ENCODE measurements at places on chromosomes 11 and 22. TPM values are rescaled to one million over a fixed set of nuclear protein-coding genes. Genes with fewer than 3 reads are reported as not detected.
A peak's percentile ranks its signal among the peaks of the same experiment; 100 is the strongest.

Gene ARHGAP42
- 15.1 TPM for total RNA-seq

DNA sequence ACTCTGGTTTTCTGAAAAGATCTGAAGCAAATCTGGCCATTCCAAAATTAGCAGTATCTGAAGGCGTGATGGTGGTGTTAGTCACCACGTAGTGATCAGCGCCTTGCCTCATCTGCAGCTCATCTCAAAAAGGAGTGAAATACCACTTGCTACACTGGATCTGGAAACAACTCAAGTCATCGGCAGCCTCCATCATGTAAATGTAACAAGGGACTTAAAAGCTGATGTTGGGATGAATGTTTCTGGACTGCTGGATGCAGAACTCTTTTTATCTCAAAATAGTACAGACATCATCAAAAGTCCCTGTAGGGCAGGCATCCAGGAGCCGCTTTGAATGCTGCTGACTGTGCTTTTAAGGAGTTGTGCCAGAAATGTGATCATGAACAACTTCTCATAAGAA is 14.1 kb upstream of the APLP2 start:
- H3K27ac ChIP-seq: no peak overlapping the region
- no peak overlapping the region for H3K4me3 ChIP-seq
- peaks cover 13% of the 10 kb centered on the region for H3K4me1 ChIP-seq

Gene MPPED1
- not detected for total RNA-seq

GRCh38 chr22:21948390-21948789 is 4.3 kb downstream of the PPM1F start:
- no peak overlapping the region for H3K4me3 ChIP-seq
- H3K27me3 ChIP-seq: no peaks in the 10 kb centered on the region
- peaks cover 19% of the 10 kb centered on the region for H3K4me1 ChIP-seq
- no peak for DNase-seq
- no peak overlapping the region for H3K27ac ChIP-seq
- peaks cover 6% of the 10 kb centered on the region for H3K36me3 ChIP-seq

DNA sequence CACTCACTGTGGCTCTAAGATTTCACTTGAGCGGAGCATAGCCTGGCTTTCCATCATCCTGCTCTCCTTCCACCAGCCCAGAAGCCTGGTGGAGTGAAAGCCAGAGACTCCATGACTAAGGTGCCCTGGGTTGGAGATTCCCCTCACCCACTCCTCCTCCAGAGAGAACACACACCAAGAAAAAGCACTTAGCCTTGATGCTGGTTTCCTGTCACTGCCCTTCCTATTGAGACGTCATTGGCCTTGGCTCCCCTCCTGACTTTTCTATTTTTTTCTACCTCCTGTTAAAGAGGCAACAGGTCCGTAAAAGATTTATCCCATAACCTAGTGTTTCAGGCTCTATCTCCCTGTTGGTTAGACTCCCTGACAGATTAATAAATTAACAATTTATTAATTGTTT is 38.5 kb upstream of the APLNR start:
- DNase-seq: no peak
- H3K27me3 ChIP-seq: peaks cover 4% of the 10 kb centered on the region
- peaks cover 3% of the 10 kb centered on the region for H3K36me3 ChIP-seq

DNA sequence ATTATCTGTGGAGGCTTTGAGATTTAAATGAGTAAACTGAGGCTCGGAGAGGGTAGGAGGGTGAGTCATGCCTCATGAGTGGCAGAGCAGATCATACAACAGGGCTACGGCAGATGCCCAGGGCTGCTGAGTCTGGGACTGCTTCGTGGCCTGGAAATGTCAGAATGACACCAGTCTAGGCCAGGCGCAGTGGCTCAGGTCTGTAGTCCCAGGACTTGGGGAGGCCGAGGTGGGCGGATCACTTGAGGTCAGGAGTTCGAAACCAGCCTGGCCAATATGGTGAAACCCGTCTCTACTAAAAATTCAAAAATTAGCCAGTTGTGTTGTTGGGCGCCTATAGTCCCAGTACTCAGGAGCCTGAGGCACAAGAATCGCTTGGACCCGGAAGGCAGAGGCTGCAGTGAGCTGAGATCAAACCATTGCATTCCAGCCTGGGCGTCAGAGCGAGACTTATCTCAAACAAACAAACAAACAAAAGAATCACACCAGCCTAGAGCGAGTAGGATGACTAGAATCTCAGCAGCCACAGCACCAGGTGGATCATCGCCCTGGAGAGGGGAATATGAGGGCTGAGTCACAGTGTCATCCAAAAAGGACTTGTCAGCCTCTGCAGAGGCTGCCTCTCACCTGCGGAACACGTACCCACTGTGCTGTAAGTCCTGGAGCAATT is 48.6 kb upstream of the ADA2 start:
- H3K27me3 ChIP-seq: peaks cover 4% of the 10 kb centered on the region
- no peak for DNase-seq
- H3K4me1 ChIP-seq: peaks cover 34% of the 10 kb centered on the region
- H3K36me3 ChIP-seq: no peaks in the 10 kb centered on the region
- H3K4me3 ChIP-seq: no peak overlapping the region

- no peak overlapping the region for H3K27ac ChIP-seq
- DNase-seq: peak; percentile 26
- H3K27me3 ChIP-seq: peaks cover 5% of the 10 kb centered on the region
- H3K4me1 ChIP-seq: peaks cover 5% of the 10 kb centered on the region
Measured at GRCh38 chr11:75264356-75264755, 23.8 kb downstream of the TPBGL start.

DNA sequence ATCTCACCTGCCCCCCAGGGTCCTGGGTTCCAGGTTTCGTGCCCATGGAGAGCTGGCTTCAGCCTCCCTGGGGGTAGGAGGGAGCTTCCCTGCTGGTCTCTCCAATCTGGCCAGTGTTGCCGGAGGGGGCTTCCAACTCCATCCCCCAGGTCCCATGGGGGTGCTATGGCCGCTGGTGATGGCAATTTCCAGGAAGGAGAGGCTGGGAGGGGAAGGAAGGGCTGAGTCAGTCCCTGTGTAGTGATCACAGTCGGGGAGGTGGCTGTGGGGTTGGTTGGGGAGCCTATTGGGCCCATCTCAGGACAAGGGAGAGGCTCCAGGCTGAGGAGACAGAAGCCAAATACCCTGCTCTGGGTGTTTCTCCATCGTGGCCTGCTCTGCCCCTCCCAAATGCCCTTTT is 5.7 kb upstream of the CDC42EP2 start:
- H3K4me1 ChIP-seq: peaks cover 34% of the 10 kb centered on the region
- H3K27me3 ChIP-seq: no peaks in the 10 kb centered on the region
- no peak overlapping the region for H3K27ac ChIP-seq

Gene DEPDC5
- 14.8 TPM for total RNA-seq

GRCh38 chr22:20750461-20751184 is 23.3 kb upstream of the SERPIND1 start:
- H3K27me3 ChIP-seq: no peaks in the 10 kb centered on the region
- H3K27ac ChIP-seq: peak overlapping the region; percentile 95
- peaks cover 15% of the 10 kb centered on the region for H3K36me3 ChIP-seq
- peak overlapping the region; percentile 48 for H3K4me3 ChIP-seq

Gene RAG2
- total RNA-seq: not detected

GRCh38 chr11:110076371-110076965 is 16.7 kb upstream of the ZC3H12C start:
- no peaks in the 10 kb centered on the region for H3K27me3 ChIP-seq
- peaks cover 7% of the 10 kb centered on the region for H3K4me1 ChIP-seq
- no peak for DNase-seq
- H3K27ac ChIP-seq: no peak overlapping the region

- H3K4me3 ChIP-seq: no peak overlapping the region
- DNase-seq: no peak
- H3K4me1 ChIP-seq: peaks cover 22% of the 10 kb centered on the region
- H3K36me3 ChIP-seq: peaks cover 9% of the 10 kb centered on the region
Measured at GRCh38 chr11:11895672-11896071, 53.9 kb downstream of the USP47 start.

- peak; percentile 19 for DNase-seq
- H3K27me3 ChIP-seq: peaks cover 39% of the 10 kb centered on the region
Measured at GRCh38 chr11:71185411-71185810, 67.0 kb downstream of the SHANK2 start.

- H3K27me3 ChIP-seq: peaks cover 3% of the 10 kb centered on the region
- no peaks in the 10 kb centered on the region for H3K36me3 ChIP-seq
- no peak overlapping the region for H3K4me3 ChIP-seq
- H3K27ac ChIP-seq: no peak overlapping the region
Measured at GRCh38 chr22:21051831-21052400, 6.2 kb downstream of the LRRC74B start.

Gene KRTAP5-10
- total RNA-seq: not detected

- DNase-seq: peak; percentile 47
- H3K4me3 ChIP-seq: no peak overlapping the region
- H3K27me3 ChIP-seq: peaks cover 33% of the 10 kb centered on the region
- H3K36me3 ChIP-seq: no peaks in the 10 kb centered on the region
Measured at GRCh38 chr22:18952022-18952421, 15.9 kb upstream of the PRODH start.

DNA sequence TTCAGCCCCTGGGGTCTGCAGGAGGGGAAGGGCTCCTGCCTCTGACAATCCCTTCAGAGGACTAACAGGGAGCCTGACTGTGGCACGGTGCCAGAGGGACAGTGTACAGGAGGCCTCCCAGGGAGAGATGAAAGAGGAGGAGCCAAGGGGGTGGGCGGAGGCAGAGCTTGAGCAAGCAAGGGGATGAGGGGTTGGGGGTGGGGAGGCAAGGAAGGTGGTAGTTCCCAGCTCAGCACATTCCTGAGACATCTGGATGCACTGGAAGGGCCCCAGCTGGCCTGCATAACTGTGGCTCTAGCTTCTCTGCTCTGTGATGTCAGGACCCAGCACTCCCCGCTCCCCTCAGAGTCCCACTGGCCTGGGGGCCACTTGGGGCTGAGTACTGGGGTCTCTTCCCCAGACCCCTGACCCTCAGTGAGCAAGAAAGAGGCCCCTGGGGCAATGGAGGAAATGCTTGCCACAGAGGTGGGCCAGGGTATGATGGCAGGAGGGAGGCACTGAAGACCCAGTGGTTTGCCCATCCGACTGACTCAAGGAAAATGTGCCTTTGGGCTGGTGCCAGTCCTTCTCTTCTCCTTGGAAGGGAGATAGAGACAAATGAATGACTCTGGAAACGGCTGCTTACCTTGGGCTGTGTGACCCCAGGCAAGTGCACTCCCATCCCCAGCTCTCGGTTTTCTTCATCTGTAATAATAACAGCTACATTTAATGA is 13.3 kb downstream of the CREB3L1 start:
- H3K4me1 ChIP-seq: peaks cover 78% of the 10 kb centered on the region
- H3K36me3 ChIP-seq: peaks cover 3% of the 10 kb centered on the region
- H3K4me3 ChIP-seq: no peak overlapping the region
- peak; percentile 97 for DNase-seq

GRCh38 chr11:58165504-58166106 is 23.3 kb upstream of the OR9Q2 start:
- H3K27ac ChIP-seq: no peak overlapping the region
- DNase-seq: no peak
- H3K36me3 ChIP-seq: no peaks in the 10 kb centered on the region
- no peak overlapping the region for H3K4me3 ChIP-seq
- H3K27me3 ChIP-seq: peaks cover 12% of the 10 kb centered on the region

DNA sequence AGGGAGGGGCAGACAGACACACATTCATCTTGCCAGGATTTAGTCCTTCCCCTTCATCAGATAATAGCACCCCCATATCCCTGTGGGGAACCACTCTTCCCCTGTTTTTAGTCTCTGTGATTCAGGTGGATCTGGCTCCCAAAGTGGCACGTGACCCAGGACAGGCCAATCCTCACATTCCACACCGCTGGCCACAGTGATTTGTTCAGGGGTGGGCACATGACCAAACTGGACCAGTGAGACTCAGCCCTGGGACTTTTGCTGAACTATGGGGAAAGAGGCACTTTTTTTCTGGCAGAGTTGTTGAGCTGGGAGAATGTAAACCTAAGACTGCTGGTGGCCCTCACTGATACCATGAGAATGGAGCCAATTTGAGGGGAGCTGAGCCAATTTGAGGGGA is 19.1 kb upstream of the KCNJ11 start:
- no peak for DNase-seq
- peaks cover 10% of the 10 kb centered on the region for H3K4me1 ChIP-seq
- H3K27ac ChIP-seq: no peak overlapping the region
- peaks cover 9% of the 10 kb centered on the region for H3K27me3 ChIP-seq
- H3K36me3 ChIP-seq: no peaks in the 10 kb centered on the region

GRCh38 chr11:63488789-63489188 is 2.2 kb downstream of the PLAAT5 start:
- no peak overlapping the region for H3K4me3 ChIP-seq
- no peak overlapping the region for H3K27ac ChIP-seq
- peaks cover 11% of the 10 kb centered on the region for H3K36me3 ChIP-seq
- peaks cover 17% of the 10 kb centered on the region for H3K4me1 ChIP-seq
- H3K27me3 ChIP-seq: peaks cover 45% of the 10 kb centered on the region
- no peak for DNase-seq

Gene ANO1
- total RNA-seq: 1.5 TPM

Gene FGF4
- not detected for total RNA-seq

GRCh38 chr11:33753304-33753967 is 17.2 kb upstream of the CD59 start:
- no peaks in the 10 kb centered on the region for H3K27me3 ChIP-seq
- no peak for DNase-seq
- H3K4me1 ChIP-seq: peaks cover 13% of the 10 kb centered on the region
- H3K4me3 ChIP-seq: no peak overlapping the region
- H3K36me3 ChIP-seq: peaks cover 6% of the 10 kb centered on the region

GRCh38 chr11:23679981-23680380 is 816.9 kb upstream of the LUZP2 start:
- H3K36me3 ChIP-seq: no peaks in the 10 kb centered on the region
- H3K4me1 ChIP-seq: no peaks in the 10 kb centered on the region
- no peak overlapping the region for H3K27ac ChIP-seq

- H3K4me3 ChIP-seq: no peak overlapping the region
- peaks cover 3% of the 10 kb centered on the region for H3K36me3 ChIP-seq
- no peaks in the 10 kb centered on the region for H3K27me3 ChIP-seq
- H3K27ac ChIP-seq: no peak overlapping the region
- H3K4me1 ChIP-seq: peaks cover 4% of the 10 kb centered on the region
Measured at GRCh38 chr22:44729391-44730021, 22.9 kb upstream of the ARHGAP8 start.

Gene LAMTOR1
- total RNA-seq: 74.9 TPM

Gene HOATZ
- total RNA-seq: not detected

- peaks cover 26% of the 10 kb centered on the region for H3K4me1 ChIP-seq
- H3K36me3 ChIP-seq: no peaks in the 10 kb centered on the region
- no peak for DNase-seq
- no peak overlapping the region for H3K27ac ChIP-seq
- no peaks in the 10 kb centered on the region for H3K27me3 ChIP-seq
Measured at GRCh38 chr11:9681583-9682372, 17.9 kb downstream of the SWAP70 start.

GRCh38 chr22:37472418-37473006 is 13.7 kb downstream of the MFNG start:
- no peak overlapping the region for H3K4me3 ChIP-seq
- DNase-seq: no peak
- no peak overlapping the region for H3K27ac ChIP-seq
- peaks cover 18% of the 10 kb centered on the region for H3K27me3 ChIP-seq
- no peaks in the 10 kb centered on the region for H3K4me1 ChIP-seq
- no peaks in the 10 kb centered on the region for H3K36me3 ChIP-seq

DNA sequence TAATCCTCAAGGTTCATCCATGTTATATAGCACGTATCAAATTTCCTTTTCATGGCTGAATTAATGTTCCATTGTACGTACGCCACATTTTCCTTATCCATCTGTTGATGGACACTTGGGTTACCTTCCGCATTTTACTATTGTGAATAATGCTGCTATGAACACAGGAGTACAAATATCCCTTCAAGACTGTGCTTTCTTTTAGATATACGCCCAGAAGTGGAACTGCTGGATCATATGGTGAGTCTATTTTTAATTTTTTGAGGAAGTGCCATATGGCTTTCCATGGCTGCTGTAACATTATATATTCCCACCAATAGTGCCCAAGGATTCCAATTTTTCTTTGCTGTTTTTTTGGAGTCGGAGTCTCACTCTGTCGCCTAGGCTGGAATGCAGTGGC is 6.0 kb downstream of the MRPL40 start:
- no peak overlapping the region for H3K4me3 ChIP-seq
- no peak for DNase-seq
- no peak overlapping the region for H3K27ac ChIP-seq
- H3K36me3 ChIP-seq: peaks cover 7% of the 10 kb centered on the region

Gene SCUBE2
- 5.0 TPM for total RNA-seq

Gene F2
- not detected for total RNA-seq

Data from chondrocyte (in vitro differentiated cells).